ENCODE measurements at places on chromosomes 3 and 15.

DNA sequence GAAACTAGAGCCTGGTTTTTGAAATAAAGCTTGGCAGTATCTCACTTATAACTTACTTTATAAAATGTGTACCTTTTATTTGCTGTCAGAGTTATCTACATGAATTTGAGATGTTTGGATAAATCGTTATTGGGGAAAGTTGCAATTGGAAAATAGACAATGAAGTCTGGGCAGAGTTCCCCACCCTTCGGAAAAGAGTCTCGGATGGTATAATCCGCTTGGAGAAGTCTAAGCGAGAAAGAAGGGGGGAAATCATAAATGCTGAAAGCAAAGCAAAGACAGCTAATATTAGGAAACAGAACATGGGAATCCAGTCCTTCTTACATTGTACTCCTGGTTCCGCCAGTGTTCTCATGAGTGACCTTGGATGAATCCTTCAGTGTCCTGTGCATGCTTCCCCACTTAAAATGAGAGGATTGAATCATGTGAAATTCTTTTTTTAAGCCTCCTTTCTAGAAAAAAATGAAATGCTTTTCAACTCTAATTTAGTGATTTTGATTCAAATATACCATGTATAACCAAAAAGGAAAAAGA is 162.4 kb downstream of the ATG7 start:
- no peaks in the 10 kb centered on the region for H3K4me1 ChIP-seq
- H3K36me3 ChIP-seq = no peaks in the 10 kb centered on the region
- DNase-seq = no peak
- H3K27me3 ChIP-seq = no peaks in the 10 kb centered on the region
- H3K4me3 ChIP-seq = no peak overlapping the region

DNA sequence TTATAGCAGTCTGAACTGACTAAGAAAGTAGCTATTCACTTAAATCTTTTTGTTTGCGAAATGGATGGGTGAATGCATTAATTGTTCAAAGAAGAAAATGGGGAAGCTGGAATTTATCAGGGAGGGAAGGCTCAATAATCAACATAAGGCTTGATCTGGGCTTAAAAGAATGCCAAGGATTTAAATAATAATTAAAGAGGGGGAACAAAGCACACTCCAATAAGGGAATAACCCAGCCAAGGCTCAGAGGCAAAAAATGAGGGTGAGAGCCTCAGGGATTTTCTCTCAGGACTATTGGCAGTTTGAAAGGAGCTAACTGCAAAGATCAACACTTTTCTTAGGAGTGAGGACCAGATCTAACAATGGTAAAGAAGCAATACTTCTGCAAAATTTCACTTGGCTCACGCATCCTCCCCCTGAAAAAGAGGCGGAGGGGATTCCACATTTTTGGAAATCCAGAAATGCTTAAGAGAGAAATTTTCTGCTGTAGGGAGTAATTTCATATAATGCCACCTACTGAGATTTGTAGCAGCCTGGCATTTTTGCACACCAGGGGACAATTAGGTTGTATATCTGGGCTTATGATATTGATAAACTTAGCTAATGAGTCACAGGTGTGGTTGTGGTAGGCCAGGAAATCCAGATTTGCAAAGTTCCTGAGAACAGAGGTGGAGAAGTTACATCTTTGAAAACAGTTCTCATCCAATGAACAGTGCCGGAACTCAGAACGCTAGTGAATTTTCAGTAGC is 405.1 kb downstream of the TUSC7 start:
- peaks cover 3% of the 10 kb centered on the region for H3K4me1 ChIP-seq
- no peak overlapping the region for H3K4me3 ChIP-seq
- DNase-seq = peak; percentile 49

- no peak overlapping the region for H3K27ac ChIP-seq
- DNase-seq = no peak
- H3K36me3 ChIP-seq = no peaks in the 10 kb centered on the region
- H3K4me1 ChIP-seq = no peaks in the 10 kb centered on the region
- H3K4me3 ChIP-seq = no peak overlapping the region
- H3K27me3 ChIP-seq = no peaks in the 10 kb centered on the region
These were observed 629.0 kb upstream of the TBL1XR1 start for GRCh38 chr3:177826253-177826652.

DNA sequence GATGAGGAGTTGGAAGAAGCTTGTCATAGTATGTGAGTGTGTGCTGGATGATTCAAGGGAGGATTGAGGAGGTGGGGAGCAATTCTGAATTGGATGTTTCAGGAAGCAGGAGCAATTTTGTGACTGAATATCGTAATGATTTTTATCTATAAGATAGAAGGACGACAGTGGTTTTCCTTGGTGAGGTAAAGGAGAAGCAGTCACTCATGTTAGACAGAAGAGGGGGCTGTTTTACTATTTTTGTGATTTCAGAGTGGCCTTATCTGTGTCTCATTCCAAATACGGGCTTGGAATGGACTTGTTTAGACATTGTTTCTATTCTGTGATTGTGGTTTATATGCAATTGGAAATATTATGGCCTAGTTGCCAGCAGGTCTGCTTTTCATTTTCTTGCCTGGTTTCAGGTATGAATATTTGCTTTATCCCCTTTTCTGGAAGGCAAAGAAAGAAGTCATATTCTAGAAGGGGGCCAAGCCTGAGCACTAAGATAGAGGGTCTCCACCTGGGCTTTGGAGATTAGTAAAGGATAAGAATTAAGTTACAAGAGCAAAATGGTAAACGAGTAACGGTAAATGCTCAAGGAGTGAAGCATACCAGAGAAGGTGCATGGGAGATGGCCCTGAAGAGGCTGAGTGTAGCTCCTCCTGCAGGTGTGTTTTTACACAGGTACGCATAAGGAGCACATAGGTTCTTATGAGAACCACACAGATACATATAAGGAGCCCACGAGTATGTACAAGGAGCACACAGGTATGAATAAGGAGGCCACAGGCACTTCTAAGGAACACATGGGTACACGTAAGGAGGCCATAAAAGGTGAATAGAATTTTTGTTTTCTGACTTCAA is 124.6 kb upstream of the KCNAB1 start:
- DNase-seq = peak; percentile 54
- no peaks in the 10 kb centered on the region for H3K4me1 ChIP-seq
- no peak overlapping the region for H3K27ac ChIP-seq

- peak overlapping the region; percentile 98 for H3K4me3 ChIP-seq
- H3K27ac ChIP-seq = no peak overlapping the region
- peak; percentile 19 for DNase-seq
- H3K36me3 ChIP-seq = no peaks in the 10 kb centered on the region
- H3K27me3 ChIP-seq = no peaks in the 10 kb centered on the region
These were observed 2.0 kb downstream of the SMC4 start for GRCh38 chr3:160401291-160402095.

- no peaks in the 10 kb centered on the region for H3K36me3 ChIP-seq
- H3K27me3 ChIP-seq = no peaks in the 10 kb centered on the region
- no peak overlapping the region for H3K27ac ChIP-seq
- no peak for DNase-seq
- no peak overlapping the region for H3K4me3 ChIP-seq
These were observed 48.4 kb downstream of the IDH2 start for GRCh38 chr15:90053685-90054466.

DNA sequence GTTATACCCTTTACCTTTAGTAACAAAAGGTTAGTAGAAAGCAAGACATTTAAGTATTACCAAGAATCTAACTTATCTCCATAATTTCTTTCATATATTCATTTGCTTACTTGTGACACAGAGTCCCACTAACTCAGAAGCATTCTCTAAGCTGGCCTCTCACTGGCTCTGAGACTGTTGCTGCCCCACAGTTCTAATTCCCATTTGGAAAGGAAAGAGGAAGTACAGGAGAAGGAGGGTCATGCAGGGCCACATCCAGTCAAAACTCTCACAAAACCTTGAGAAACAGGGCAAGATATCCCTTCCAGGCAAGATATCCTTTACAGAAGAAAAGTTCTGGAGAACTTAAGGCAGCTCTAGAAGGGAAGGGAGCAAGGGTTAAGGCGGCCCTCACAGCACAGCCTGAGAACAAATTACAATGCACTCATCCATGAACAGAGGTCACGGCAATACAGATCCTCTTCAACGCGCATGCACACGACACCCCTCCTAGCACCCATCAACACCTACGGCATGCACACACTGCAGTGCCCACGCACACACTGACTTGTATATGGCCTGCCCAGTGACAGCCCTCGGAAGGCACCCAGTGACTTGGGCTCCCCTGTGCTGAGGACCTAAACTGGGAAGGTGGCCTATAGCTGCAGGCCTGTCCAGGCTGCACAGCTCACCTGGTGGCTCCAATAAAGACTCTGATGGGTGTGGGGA is 13.0 kb upstream of the MYO5C start:
- no peaks in the 10 kb centered on the region for H3K36me3 ChIP-seq
- H3K4me3 ChIP-seq = no peak overlapping the region
- H3K4me1 ChIP-seq = no peaks in the 10 kb centered on the region
- no peak overlapping the region for H3K27ac ChIP-seq
- no peak for DNase-seq
- H3K27me3 ChIP-seq = no peaks in the 10 kb centered on the region

DNA sequence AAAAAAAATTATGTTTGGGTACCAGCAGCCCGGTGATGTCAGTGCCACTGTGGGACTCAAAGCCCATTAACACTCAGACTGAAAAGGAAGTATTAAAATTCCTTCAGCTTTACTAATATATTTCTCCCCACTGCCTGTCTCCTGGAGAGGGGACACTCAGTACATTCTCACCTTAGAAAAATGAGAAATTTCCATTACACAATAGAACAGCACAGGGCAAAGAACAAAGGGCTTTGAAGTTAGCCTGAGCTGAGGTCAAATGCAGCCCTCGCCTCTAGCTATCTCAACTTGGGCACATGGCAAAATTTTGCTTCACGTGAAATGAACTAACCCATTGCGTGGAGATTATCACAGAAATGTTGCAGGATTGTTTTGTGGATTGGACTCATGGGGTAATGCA is 80.8 kb downstream of the RARB start:
- H3K4me3 ChIP-seq = no peak overlapping the region
- H3K36me3 ChIP-seq = no peaks in the 10 kb centered on the region
- DNase-seq = no peak
- no peaks in the 10 kb centered on the region for H3K27me3 ChIP-seq
- no peaks in the 10 kb centered on the region for H3K4me1 ChIP-seq
- no peak overlapping the region for H3K27ac ChIP-seq

DNA sequence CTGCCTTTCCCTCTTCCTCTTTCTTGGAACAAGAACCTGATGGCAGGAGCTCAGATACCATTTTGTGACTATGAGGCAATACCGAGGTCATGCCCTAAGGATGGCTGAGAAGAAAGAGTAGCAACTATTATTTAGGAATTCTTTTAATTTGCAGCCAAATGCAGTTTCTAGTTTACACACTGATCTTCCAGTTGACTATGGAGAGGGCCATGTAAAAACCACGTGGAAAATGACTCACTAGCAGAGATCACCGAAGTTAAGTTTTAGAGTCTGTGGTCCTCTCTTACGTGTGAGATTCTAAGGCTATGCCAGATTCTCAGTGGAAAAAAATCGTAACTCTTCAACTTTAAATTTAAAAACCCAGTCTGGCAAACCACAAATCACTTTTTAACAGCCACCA is 7.8 kb downstream of the BNC1 start:
- no peak for DNase-seq
- H3K4me3 ChIP-seq = no peak overlapping the region
- H3K27me3 ChIP-seq = peaks cover 3% of the 10 kb centered on the region

- peak; percentile 11 for DNase-seq
- H3K36me3 ChIP-seq = no peaks in the 10 kb centered on the region
- no peak overlapping the region for H3K27ac ChIP-seq
These were observed 261.6 kb upstream of the THRB start for GRCh38 chr3:24756101-24756888.

- H3K4me1 ChIP-seq = no peaks in the 10 kb centered on the region
- H3K4me3 ChIP-seq = no peak overlapping the region
- no peaks in the 10 kb centered on the region for H3K36me3 ChIP-seq
- no peak for DNase-seq
These were observed 12.4 kb downstream of the RTP2 start for GRCh38 chr3:187689984-187690383.

DNA sequence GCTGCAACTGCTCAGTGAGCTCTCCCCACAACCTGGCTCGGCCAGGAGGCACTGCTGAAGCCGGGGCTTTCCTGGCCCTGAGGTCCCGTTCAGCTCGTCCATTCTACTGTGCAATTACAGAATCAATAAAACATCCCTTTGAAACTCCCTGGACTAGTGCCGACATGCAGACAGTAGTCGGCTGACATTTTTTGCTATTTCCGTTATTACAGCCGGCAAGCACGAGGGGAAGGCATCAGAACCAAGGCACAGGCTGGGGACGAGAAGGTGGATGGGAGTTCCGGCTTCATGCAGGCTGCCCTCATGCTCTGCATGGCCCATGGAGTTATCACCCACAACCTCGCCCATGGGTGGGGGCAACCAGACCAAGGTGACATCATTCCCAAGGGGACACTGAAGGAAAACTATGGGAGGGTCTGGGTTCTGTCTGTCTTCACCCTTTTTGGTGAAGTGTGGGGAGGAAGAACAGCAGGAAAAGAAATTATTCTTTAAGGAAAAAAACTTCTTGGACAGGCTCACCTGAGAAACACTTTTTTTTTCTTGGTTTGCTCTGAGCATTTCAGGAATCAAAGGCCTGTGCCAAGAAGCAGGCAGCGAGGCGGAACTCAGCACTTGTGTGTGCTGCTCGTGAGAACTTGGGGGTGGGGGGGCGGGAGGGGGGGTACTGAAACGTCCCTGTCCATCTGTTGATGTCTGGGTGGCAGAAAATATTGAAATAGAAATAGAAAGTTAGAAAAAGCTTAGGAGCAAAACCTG is 154.5 kb downstream of the FOXP1 start:
- no peak overlapping the region for H3K4me3 ChIP-seq
- no peaks in the 10 kb centered on the region for H3K36me3 ChIP-seq
- DNase-seq = no peak
- H3K27ac ChIP-seq = no peak overlapping the region
- peaks cover 8% of the 10 kb centered on the region for H3K4me1 ChIP-seq
- no peaks in the 10 kb centered on the region for H3K27me3 ChIP-seq

GRCh38 chr3:45084820-45085816 is 59.0 kb downstream of the CLEC3B start:
- no peaks in the 10 kb centered on the region for H3K36me3 ChIP-seq
- no peaks in the 10 kb centered on the region for H3K4me1 ChIP-seq
- no peak for DNase-seq
- no peak overlapping the region for H3K27ac ChIP-seq
- no peaks in the 10 kb centered on the region for H3K27me3 ChIP-seq

DNA sequence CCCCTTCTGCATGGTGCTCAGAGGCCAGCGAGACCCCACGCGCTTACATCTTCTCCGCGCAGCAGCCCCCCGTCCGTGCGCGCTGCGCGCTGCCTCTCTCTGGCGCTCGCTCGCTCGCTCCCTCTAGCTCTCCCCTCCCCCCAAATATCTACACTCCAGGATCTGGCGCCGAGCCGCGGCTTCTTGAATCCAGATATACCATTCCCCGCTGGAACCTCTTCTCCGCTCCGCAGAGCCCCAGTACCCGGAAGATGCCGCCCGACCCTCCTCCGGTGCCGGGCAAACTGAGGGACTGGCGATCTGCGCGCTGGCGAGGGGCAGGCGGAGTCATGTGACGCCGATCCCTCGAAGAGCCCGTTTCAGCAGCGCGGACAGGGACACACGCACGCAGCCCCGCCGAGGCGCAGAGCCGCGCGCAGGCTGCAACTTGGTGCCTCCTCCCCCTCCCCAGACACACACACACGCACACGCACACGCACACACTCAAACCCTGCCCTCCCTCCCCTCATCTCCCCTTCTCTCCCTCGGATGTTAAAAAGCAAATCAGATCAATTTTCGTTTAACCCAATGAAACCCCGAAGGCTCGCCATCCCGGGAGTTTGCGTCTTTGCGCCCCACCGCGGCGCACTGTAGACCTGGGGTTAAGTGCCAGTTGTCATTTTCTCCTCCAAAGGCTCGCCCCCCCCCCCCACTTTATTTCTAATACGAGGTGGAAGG is at the start of gene RASGRF1:
TSS of gene RASGRF1 (minus strand) at position 294 of the 717 bp plus-strand sequence. CDS start at position 12, 282 bp downstream.
- peak; percentile 55 for DNase-seq
- H3K27me3 ChIP-seq = peaks cover 44% of the 10 kb centered on the region
- no peaks in the 10 kb centered on the region for H3K4me1 ChIP-seq
- no peaks in the 10 kb centered on the region for H3K36me3 ChIP-seq
